GOT3 (cell line): ENCODE measurements at places on chromosomes 7 and 10.

DNA sequence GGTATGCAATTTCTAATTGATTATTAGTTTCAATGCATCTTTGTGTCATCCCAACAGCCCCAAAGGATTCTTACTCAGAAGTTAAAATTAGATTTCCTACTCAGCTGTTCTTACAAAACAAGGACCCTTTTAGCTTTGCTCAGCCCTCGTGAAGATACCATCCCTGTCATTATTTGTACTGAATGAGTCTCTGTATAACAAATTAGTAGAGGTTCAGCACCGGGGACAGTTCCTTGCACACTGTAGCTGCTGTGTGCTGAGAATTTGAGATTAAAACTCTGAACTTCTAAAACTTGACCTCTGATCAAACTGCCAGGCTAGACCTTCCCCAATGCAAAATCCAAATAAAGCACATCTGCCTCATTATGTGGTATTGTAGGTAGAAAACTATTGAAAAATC, 299.1 kb downstream of the LHFPL3 start:
- no peak for DNase-seq

GRCh38 chr10:124692100-124692446, 52.1 kb downstream of the FAM53B start:
- no peak for DNase-seq

GRCh38 chr7:15602236-15602635, 40.4 kb upstream of the AGMO start:
- no peak for DNase-seq

DNA sequence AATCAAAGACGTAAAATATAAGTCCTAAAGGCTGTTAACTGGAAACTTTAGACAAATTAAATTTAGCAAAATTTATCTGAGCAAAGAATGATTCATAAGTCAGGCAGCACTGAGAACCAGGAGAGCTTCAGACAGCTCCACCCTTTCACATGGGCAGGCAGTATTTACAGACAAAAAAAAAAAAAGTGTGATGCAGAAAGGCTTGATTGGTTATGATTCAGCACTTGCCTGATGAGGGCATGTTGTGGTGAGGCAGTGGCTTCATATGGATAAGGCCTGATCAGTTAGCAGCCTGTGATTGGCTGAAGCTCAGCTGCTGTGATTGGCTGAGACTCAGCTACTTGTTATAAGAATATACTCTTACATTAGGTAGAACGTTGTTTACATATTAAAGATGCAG, 495.4 kb upstream of the POM121L12 start:
- no peak for DNase-seq

GRCh38 chr7:83640731-83641537, 8.0 kb downstream of the SEMA3E start:
- no peak for DNase-seq

GRCh38 chr10:113320987-113321386, 231.9 kb upstream of the HABP2 start:
- no peak for DNase-seq

GRCh38 chr10:122303271-122304053, 32.4 kb downstream of the BTBD16 start:
- DNase-seq = no peak

DNA sequence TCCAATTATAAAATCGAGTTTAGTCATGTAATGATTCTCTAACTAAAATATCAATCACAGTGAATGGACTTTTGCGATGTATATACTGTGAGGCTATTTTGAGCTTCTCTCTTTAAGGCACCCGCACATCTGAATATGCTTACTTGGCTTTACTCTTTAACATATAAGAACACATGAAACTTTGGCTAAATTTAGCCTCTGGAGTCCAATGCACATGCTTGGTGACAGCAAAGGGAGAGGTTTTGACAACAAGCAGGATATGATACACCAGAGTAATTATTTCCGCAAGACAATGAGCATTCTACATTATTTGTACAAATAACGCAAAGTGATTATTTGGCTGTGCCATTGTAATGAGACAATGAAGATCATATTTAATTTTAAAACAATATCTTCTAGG, 72.4 kb downstream of the ARID5B start:
- no peak for DNase-seq

DNA sequence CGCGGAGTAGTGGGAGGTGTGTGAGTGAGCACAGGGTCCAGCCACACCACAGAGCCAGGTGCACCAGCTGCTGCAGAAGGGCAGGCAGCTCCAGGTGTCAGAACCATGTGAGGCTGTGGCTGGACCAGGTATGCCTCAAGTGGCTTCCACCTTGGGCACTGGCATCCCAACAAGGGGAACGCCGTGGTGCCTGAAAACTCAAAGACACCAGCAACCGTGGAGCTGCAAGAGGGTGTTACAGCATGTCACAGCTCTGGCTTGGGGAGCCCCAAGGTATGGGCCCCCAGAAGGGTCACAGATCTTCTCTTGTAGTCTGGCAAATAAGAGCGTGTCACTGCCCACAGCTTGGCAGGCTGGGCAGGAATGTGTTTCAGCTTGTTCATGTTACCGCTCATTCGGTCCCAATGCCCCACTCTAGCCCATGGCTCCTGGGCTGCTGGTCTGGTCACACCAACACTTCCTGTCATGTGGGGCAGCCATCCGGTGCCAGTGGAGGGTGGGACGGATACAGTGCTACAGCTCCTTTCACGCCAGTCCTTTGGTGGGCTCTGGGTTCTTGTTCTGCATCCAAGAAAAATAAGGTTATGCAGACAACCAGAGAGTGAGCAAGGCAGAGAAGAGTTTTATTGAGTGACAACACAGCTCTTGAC, 29.8 kb downstream of the STRA8 start:
- no peak for DNase-seq

DNA sequence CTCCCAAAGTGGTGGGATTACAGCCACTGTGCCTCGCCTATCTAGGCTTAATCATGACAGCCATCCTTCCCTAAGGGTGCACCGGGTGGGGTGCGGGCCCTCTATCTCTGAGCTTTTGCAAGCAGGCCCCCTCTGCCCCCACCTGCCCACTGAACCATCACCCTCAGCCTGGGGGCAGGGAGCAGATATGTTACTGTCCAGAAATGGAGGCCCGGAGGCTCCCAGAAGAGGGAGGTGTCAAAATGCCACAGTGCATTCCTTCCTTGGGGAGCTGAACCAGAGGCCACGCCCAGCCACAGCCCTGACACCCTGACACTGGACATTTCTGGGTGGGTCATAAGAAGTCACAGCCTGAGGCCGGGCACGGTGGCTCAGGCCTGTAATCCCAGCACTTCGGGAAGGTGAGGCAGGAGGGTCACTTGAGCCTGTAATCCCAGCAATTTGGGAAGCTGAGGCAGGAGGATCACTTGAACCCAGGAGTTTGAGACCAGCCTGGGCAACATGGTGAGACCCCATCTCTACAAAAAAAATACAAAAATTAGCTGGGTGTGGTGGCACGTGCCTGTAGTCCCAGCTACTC, 129.8 kb upstream of the TNRC18 start:
- no peak for DNase-seq
